NCI-H2171 (cell line): ENCODE measurements at places on chromosomes 16 and 17.

DNA sequence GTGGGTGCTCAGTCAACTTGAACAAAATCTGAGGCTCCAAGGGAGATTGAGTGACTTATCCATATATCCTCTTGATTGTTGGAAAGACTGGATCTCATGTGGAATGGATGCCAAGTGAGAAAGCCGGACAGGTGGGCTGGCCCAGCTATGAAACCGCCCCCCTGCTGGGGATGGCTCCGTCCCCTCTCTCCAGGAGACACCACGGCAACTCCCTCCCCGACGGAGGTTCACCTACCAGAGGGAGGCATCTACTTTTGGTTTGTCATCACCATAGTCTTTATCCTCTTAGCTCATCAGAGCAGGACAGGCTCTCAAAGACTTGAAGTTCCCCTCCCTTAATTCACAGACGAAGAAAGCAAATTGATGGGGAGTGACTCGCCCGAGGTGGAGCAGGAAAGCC, 1.8 kb upstream of the ALG1 start:
- no peak for DNase-seq

- no peak for DNase-seq
These were observed 11.6 kb upstream of the GP1BA start for GRCh38 chr17:4920351-4921048.

DNA sequence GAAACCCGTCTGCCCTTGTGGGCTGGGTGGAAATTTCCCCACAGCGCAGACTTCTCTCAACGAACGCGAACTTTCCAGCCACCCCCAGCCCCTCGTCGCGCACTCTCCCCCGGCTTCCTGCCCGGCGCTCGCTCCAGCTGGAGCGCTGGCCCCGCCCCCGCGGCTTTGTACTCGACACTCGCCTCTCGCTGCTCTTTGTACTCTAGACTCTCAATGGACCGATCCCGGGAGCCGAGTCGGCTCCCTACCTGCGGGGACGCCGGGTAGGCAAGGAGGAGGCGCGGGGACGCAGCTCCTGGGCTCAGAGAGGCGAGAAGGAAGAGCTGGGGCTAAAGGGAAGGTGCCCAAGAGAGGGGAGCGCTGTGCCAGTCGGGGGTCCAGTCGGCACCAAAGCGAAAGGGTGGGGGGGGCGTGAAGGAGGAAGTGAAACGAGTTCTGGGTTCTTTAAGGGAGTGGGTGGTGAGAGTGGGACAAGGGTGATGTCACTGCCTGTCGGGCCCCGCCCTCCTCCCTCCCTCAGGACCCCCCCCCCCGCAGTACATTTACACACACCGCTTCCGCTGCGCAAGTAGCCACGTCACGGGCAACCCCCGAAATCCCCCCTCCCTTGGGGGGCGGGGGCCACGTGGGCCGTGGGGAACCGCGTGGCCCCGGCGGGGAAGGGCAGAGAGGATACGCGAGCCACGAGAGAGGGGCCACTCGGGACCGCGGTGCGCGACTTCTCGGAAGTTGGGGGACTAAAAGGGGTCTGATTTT, 9.7 kb downstream of the KDM6B start:
- DNase-seq, result peak; percentile 41

DNA sequence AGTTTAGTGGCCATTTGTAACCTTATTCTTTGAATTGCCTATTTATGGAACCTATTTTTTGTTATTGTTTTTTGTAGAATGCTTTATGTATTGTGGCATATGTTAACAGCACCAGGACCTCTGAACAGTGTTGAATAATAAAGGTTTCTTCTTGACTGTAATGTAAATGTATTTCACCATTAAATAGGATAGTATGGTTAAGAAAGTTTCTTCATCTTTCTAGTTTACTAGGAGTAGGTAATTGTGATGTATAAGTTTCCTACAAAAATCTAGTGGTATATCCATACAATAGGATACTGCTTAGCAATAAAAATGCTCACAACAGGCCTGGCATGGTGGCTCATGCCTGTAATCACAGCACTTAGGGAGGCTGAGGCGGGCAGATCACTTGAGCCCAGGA, 52.3 kb downstream of the TAOK1 start:
- DNase-seq, result no peak

- no peak for DNase-seq
These were observed 1329.9 kb upstream of the GOT2 start for GRCh38 chr16:60064026-60064425.

- no peak for DNase-seq
These were observed 474.6 kb downstream of the PMP22 start for GRCh38 chr17:14790521-14790920.

DNA sequence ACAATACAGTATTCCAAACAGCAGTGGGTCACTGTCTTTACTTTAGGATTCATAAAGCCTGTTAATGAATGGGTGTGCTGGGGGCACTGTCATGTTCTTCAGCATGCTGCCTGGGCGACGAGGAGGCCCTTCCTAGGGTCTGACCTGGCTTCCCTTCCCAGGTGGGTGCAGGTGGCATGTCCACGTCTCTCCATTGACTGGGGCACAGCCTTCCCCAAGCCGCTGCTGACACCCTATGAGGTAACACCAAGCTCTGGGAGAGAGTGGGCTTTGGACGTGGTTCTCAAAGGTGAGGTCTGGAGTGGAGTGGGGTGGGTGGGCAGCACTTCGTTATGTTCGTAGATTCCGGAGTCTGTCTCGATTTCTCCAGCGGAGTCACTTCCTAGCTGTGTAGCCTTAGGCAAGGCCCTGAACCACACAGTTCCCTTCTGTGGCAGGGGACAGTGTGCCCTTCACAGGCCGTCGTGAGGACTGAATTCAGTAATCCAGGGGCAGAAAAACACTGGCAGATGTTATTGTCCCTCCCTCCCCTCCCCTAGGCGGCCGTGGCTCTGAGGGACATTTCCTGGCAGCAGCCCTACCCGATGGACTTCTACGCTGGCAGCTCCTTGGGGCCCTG, 771 bp upstream of the OVCA2 start:
- peak; percentile 53 for DNase-seq

- DNase-seq, result no peak
These were observed 5.9 kb upstream of the UBE2O start for GRCh38 chr17:76458580-76459490.

- DNase-seq, result no peak
These were observed 9.1 kb upstream of the MED9 start for GRCh38 chr17:17467720-17468119.

DNA sequence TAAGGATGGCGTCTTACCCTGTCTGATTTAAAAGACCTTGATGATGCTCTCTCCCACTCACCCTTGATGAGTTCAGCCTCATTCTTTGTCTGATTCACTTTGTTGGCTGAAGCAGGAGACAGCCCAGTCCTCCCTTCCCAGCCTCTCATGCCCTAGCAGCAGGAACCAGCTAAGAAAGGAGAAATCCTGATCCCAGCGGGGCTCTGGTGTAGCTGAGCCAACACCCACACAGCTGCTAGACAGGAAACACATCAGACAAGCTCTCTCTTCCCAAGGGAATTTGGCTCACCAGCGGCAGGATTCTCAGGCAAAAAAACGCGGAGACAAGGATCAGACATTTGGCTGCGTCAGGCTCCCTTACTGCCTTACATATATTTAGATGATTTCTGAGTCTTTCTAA, 211.5 kb downstream of the CDH11 start:
- peak; percentile 87 for DNase-seq

GRCh38 chr17:2064980-2065785, 10.3 kb downstream of the HIC1 start:
- DNase-seq, result no peak

DNA sequence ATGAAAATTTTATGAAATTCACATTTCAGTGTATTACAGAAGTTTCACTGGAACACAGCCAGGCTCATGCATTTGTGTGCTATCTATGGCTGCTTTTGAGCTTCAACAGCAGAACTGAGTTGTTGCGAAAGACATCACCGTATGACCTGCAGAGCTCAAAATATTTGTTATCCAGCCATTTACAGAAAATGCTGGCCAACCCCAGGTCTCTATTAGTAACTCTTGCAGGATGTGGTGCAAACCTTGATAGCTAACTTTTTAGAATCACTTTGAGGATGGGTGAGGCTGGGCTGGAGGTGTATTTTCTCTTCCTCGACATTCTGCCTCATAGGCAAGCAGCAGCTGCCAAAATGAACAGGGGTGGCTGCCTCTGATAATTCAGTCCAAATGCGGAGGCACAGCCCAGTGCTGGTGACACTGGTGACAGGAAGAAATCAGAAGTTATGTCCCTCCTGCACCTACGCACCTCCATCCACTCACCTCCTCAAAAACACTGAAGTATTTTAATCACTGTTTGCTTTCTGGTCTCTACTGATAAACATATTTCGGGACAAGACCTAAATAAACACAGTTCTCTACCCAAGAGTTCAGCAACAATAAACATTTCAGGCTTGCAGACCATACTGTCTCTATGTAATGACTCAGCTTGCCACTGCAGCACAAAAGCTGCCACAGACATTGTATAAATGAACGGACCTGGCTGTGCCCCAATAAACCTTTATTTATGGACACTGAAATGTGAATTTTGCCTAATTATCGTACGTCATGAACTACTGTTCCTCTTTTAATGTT, 28.5 kb downstream of the ARHGAP17 start:
- DNase-seq, result no peak

GRCh38 chr17:5942687-5943086, 127.5 kb upstream of the WSCD1 start:
- DNase-seq, result no peak

- DNase-seq, result no peak
These were observed 68.3 kb upstream of the BCAR1 start for GRCh38 chr16:75319513-75320411.

DNA sequence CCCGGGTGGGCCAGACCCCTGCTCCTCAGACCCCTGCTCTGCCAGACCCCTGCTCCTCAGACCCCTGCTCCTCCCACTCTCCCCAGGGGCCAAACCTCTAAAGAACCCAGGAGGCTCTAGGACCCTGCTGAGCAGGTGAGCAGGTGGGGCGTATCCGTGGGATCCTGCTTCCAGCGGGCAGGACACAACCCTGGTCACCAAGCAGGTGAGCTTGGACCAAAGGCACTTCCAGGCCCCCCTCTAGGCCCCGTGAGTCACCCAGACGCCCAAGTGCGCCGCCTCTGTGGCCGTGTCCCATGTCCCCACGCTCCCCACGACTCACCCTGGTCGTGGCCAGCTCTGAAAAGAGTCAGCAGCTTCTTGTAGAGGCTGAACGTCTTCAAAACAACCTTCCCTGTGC, 5.0 kb downstream of the CYBC1 start:
- DNase-seq, result no peak

DNA sequence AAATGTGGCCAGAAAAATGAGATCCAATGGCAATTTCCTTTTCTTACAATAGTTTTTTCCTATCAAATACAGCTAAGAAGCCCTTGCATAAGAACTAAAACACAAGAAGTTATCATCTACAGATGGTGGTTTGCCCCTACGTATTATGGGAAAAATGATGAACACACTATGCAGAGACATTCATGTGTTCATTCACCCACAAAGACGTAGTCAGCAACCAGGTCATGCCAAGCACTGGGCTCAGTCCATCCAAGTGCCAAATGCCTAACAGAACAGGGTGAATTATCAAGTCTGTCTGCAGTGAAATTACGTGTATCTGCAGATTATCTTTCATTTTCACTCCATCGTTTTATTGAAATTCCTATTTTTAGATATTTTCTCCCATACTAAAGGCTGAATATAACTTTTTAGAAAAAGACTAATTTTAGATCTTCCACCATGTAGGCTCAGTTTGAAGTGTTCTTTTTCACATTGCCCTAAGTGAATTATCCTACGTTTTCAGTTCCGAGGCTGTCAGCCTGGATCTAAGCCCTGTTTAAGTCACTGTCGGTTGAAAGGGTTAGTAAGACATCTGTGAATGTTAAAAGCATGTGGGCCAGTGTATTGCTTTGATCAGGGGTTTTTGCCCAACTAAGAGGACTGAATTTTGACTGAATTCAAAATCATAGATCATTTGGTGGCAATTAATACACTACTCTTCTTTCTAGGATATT, 78.1 kb upstream of the DHX40 start:
- DNase-seq, result no peak

- no peak for DNase-seq
These were observed 4.3 kb upstream of the NUPR1 start for GRCh38 chr16:28543072-28543471.

DNA sequence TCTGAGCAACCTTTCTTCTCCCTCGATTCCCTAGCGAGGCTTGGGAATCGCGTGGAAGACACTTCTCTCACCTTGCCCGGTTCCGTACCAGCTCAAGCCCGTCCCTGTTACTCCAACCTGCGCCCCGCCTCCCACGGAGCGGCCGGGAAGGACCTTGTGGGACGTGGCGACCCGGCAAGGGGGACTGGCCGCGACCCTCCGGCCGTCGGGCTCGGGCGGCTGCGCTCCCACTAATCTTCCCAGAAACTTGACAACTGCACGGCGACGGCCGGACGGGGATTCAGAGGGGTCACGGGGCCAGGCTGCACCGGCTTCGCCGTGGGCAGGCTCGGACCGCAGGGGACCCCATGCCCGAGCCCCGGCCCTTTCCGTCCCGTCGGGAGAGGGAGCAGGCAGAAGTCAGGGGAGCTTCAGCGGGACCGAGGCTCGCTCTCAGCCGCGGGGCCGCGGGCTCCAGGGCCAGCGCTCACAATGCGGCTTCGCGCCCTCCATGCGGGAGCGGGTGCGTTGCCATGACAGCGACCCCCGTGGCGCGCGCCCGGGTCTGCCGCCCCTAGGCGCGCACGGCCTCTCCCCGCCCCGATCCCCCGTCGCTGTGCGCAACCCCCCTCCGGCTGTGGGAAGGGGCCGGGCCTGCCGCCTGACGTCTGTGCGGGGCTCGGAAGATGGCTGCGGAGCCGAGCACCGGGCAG, at the start of gene SGSM2:
TSS of gene SGSM2 (plus strand) at position 650 of the 692 bp plus-strand sequence. CDS start 188 bp downstream, outside the sequence.
- DNase-seq, result peak; percentile 80

DNA sequence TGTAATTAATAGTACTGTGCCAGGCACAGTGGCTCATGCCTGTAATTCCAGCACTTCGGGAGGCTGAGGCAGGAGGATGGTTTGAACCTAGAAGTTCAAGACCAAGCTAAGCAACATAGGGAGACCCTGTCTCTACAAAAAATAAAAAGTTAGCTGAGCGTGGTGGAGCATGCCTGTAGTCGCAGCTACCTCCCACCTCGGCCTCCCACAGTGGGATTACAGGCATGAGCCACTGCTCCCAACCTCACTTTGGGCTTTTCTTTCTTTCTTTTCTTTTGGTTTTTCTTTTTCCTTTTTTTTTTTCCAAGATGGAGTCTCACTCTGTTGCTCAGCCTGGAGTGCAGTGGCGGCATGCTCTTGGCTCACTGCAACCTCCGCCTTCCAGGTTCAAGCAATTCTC, 137.8 kb downstream of the MRM1 start:
- DNase-seq, result no peak

DNA sequence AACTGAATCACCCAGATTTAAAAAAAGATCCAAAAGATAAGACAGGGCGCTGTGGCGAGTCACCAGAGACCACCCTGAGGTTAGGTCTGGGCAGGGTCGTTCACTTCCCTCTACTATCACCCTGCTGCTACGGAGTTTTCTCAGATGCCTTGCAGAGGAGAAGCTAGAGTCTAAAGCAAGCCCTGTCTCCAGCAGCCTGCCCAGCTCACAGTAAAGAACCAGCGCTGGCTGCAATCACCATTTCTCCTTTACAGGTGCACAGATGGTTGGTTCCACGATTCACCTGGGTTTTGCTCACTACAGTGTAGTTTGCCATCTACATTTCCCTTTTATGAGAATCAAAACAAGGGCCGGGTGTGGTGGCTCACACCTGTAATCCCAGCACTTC, 71.3 kb downstream of the SRCIN1 start:
- DNase-seq, result no peak

- no peak for DNase-seq
These were observed 48.6 kb downstream of the GAS7 start for GRCh38 chr17:10149573-10150399.

- DNase-seq, result no peak
These were observed 1.0 kb downstream of the ZNF319 start for GRCh38 chr16:57999366-57999970.

- no peak for DNase-seq
These were observed 228.7 kb upstream of the ASIC2 start for GRCh38 chr17:33521784-33522183.

- DNase-seq, result no peak
These were observed 2.5 kb downstream of the TBX21 start for GRCh38 chr17:47735536-47736011.
